ENCODE measurements at places on chromosomes 7 and 10. TPM values are rescaled to one million over a fixed set of nuclear protein-coding genes. Genes with fewer than 3 reads are reported as not detected.

GRCh38 chr10:95333997-95334804 lies 43.4 kb upstream of the PDLIM1 start:
- no peak overlapping the region for H3K27ac ChIP-seq
- H3K4me3 ChIP-seq = no peak overlapping the region
- H3K4me1 ChIP-seq = no peaks in the 10 kb centered on the region
- no peaks in the 10 kb centered on the region for H3K27me3 ChIP-seq

The BEND7 gene
- 0.10 TPM for polyA plus RNA-seq

DNA sequence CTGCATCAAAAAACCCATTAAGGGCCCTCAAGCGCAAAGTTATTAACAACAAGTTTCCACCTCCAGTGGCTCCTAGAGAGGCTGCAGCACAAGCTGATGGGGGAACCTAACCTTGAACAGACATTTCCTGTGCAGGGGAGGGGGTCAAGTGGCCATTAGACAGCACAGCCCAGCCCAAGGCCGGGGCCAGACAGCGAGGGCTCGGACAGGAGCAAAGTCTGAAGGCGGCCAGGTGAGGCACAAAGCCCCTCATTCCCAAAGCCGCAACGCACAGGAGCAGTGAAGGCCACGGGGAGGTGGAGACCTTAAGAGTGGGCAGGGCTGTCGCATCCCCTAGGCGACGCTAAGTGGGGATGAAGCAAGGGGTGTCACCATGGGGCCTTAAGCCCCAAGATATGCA lies 73.2 kb upstream of the ZNF746 start:
- H3K27me3 ChIP-seq = no peaks in the 10 kb centered on the region
- no peak overlapping the region for H3K27ac ChIP-seq
- no peaks in the 10 kb centered on the region for H3K4me1 ChIP-seq
- no peak for DNase-seq
- peaks cover 15% of the 10 kb centered on the region for H3K36me3 ChIP-seq

GRCh38 chr7:21916176-21916575 lies 29.5 kb downstream of the CDCA7L start:
- no peak overlapping the region for H3K27ac ChIP-seq
- DNase-seq = no peak
- no peaks in the 10 kb centered on the region for H3K27me3 ChIP-seq
- no peaks in the 10 kb centered on the region for H3K36me3 ChIP-seq
- H3K4me1 ChIP-seq = peaks cover 49% of the 10 kb centered on the region

GRCh38 chr10:61175316-61175715 lies 231.3 kb upstream of the RHOBTB1 start:
- no peak overlapping the region for H3K27ac ChIP-seq
- no peaks in the 10 kb centered on the region for H3K4me1 ChIP-seq
- H3K4me3 ChIP-seq = no peak overlapping the region
- H3K36me3 ChIP-seq = no peaks in the 10 kb centered on the region

The FAM25A gene
- polyA plus RNA-seq = not detected

The MYO1G gene
- 239 TPM for polyA plus RNA-seq

- H3K36me3 ChIP-seq = no peaks in the 10 kb centered on the region
- H3K4me3 ChIP-seq = no peak overlapping the region
- DNase-seq = peak; percentile 16
- H3K27me3 ChIP-seq = no peaks in the 10 kb centered on the region
- H3K27ac ChIP-seq = no peak overlapping the region
These were observed 928.7 kb downstream of the IPMK start for GRCh38 chr10:57338823-57339558.

DNA sequence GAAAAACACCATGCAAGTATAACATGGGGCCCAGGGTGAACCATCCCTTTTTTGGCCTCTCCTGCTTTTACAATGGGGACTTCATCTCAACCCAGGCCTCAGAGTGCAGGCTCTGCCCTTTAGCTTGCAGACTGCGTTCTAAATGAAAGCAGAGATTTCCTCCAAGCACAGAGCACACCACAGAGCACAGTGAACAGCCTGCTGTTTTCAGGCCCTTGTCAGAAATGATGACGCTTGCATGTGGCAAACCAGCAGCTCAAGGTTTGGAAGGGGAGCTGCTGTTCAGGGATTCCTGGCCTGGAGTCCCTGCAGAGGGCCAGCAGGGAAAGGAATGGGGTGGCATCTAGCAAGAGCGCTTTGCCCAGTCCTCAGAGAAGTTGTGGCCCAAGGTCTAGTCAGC lies 167.3 kb upstream of the CDCA7L start:
- H3K4me3 ChIP-seq = no peak overlapping the region
- H3K36me3 ChIP-seq = no peaks in the 10 kb centered on the region
- DNase-seq = no peak
- no peaks in the 10 kb centered on the region for H3K4me1 ChIP-seq

The NUTM2E gene
- 0.79 TPM for polyA plus RNA-seq

DNA sequence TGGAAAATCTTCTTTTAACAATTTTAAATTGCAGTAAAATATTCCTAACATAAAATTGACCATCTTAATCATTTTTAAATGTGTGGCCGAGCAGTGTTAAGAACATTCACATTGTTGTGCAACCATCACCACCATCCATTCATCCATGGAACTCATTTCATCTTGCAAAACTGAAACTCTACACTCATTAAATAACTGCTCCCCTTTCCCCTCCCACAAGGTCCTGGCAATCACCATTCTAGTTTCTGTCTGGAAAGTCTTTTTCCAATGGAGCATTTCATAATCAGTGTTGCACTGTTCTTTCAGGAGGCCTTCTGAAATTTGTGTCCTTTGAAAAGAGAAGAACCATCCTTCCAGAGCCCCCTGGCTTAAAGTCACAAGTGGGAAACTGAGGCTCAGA lies 233.1 kb downstream of the PLXNA4 start:
- no peak for DNase-seq
- no peaks in the 10 kb centered on the region for H3K36me3 ChIP-seq
- H3K4me1 ChIP-seq = no peaks in the 10 kb centered on the region

DNA sequence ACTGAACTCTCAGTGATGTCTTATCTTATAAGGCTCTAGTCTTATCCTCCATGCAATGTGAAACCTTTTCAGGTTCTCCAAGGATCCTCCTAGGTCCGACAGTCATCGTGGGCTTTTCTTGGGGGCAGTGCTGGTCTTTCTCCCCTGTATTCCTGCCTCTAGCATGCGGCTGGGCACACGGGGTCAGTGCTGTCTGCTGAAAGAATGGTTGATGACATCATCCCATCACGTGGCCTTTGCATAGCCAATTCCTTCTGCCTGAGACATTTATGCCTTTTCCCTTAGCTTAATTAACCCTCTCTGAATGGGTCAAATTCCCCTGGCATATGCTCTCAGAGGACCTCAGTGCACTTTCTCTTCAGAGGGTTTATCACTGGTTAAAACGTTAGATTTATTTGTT lies 27.0 kb upstream of the KCNK18 start:
- no peak overlapping the region for H3K4me3 ChIP-seq
- no peak overlapping the region for H3K27ac ChIP-seq
- peaks cover 25% of the 10 kb centered on the region for H3K4me1 ChIP-seq
- no peaks in the 10 kb centered on the region for H3K36me3 ChIP-seq

DNA sequence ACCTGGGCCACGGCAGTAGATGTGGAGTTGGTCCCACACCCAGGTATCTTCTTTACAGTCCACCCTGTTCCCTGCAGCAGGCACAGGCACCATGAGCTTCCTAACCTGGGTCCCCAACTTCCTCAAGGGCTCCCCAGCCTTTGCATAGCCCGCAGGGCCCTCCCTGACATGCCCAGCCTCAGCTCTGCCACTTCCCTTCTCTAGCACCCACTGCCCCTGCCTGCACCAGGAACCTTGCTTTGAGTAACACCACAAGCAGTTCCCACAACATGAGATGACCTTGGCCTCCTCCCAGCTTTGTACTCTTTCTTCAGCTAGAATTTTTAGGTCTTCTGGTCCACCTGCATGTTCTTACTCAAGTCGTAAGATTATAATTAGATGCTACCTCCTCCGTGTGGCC lies 92.2 kb upstream of the ZPBP start:
- no peak overlapping the region for H3K27ac ChIP-seq
- no peak overlapping the region for H3K4me3 ChIP-seq
- no peaks in the 10 kb centered on the region for H3K27me3 ChIP-seq
- DNase-seq = no peak

DNA sequence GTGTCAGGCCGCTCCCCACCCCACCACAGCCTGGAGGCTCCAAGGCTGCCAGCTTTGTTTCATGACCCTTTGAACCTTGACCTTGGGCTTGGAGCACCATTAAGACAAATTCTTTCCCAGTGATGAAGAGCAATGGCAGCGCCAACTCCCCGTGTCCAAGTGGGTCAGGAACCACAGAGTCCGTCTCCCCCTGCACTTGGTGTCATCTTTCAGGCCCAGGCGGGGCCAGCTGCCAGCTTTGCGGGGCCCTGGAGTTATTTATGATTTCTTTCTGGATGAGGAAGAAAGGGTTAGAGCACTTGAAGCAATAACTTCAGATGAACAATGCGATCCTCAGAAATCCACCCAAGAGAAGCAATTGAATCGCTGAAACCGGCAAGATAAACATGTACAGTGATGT lies 110.8 kb downstream of the MYL10 start:
- no peaks in the 10 kb centered on the region for H3K27me3 ChIP-seq
- H3K36me3 ChIP-seq = no peaks in the 10 kb centered on the region
- no peaks in the 10 kb centered on the region for H3K4me1 ChIP-seq
- no peak overlapping the region for H3K27ac ChIP-seq
